ENCODE measurements at places on chromosomes 7 and 10.

DNA sequence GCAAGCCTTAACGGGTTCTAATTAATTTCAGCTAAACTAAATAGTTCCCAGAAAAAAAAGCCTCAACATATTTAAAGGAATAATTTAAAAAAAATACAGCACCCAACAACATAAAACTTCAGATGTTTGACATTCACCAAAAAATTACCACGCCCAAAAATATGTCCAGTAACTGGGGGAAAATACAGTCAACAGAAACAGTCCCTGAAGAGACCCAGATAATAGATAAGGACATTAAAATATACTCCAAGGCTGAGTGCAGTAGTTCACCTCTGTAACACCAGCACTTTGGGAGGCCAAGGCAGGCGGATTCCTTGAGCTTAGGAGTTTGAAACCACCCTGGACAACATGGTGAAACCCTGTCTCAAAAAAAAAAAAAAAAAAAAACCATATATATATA, 78.0 kb downstream of the BTAF1 start:
- no peak for DNase-seq

- no peak for DNase-seq
Measured at GRCh38 chr7:92781117-92781720, 55.2 kb downstream of the CDK6 start.

DNA sequence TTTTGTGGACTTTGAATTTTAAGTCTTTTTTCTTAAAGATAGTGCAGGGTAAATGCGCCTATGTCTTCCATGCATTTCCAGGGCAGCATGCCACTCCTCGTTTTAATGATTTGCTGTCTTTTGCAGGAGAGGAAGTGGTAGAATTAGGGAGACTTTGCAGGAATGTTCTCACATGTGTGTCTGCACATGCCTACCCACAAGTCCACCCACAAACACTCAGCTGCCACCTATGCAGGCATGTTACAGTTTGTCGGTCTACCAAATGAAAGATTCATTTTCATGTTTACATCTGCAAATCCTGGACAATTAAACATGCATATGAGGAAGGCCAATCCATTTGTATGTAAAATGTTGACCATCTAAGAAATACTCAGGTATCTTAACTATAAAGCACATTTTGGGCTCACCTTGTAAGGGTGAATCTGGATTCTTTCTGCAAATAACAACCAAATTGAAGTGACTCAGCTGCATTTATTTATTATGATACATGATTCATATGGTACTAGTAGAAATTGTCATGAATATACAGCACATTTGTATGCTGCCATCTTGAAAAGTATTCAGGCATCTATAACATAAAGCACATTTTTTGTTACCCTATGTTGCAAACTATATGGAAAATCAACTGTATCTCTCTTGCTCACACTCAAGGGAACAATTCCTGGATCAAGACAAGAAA, 4.7 kb upstream of the TEX36 start:
- DNase-seq: no peak

DNA sequence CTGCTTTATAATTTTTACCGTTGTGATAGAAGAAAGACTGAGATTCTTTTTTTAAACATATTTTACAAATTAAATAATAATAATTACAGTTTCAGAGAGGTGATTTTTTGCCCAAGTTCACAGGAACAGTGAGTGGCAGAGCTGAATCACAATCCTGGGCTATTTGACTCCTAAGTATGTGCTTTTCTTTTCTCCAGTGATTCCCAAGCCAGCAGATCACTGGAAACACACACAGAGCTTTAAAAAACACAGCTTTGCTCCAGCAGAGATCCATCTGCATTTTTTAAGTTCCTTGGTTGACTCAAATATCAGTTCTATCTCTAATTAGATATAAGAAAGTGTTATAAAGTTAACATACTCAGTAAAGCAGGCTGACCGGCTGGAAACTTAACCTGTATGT, 69.0 kb downstream of the AHR start:
- DNase-seq: no peak

DNA sequence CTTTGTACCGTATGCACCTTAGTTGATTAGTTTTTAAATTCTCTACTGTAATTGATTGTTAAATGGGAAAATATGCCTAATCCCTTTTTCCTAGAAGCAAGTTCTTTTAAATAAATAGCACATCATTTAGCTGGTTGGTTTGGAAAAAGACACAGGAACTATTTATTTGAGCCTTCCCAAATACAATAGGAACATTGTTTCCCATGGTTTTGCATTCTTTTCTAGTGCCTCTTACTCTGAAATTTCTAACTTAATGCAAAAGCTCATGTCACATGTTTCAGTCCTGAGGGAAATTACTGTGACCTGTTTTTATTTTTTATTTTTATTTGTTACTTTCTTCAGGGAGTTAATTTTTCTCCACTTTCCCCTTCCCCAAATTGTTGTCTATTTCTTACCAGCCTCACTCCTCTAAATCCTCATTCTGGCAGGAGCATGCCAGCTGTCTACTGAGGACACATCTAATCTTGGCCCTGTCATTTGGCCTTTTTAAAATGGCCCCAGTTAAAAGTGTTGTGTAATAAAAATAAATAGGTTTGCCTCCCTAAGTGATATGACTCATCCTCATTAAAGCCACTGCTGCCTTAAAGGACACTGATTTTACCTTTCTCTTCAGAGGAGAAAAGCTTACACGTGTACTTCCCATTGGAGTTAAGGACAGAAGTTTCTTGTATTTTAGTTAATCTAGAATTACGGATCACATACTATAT, 94.5 kb downstream of the PPP1R3A start:
- no peak for DNase-seq

GRCh38 chr7:80736371-80737125, 98.1 kb downstream of the CD36 start:
- no peak for DNase-seq

GRCh38 chr10:14578060-14578952, 196.4 kb downstream of the FAM107B start:
- no peak for DNase-seq

DNA sequence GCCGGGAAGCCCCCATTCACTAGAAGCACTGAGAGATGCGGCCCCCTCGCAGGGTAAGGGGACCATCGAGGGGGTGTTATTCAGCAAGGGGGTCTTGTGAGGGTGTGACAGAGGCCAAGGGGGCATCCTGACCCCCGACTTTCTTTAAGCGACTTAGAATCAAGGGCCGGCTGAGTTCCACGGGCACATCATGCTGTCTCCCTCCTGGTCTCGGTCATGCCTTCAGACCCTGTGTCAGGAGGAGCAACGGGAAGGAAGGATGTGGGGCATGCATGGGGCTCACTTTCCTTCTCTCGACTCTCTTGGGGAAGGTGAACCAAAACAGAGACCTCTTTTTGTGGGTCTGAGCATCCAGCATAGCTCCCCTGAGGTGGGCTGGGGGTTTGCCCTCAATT, 2.5 kb downstream of the ACSL5 start:
- DNase-seq: no peak

- no peak for DNase-seq
Measured at GRCh38 chr10:119655566-119656001, 4.4 kb downstream of the BAG3 start.

DNA sequence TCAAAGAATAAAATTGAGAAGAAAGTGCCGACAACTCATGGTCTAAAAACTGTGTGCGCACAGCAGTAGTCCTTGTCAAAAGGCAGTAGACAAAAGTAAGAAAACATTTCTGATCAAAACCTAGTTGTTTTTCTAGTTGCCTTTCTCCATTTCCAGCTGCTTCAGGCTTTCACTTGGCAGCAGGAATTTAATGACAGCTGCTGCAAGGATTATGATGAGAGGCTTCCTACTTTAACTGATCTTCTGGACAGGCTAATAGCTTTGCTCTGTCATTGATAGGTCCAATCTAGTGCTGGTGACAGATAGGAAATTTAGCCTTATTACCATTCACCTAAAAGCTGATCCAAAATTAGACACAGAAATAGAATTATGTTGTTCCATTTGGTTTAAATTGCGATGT, 110.7 kb upstream of the SEMA3C start:
- no peak for DNase-seq

DNA sequence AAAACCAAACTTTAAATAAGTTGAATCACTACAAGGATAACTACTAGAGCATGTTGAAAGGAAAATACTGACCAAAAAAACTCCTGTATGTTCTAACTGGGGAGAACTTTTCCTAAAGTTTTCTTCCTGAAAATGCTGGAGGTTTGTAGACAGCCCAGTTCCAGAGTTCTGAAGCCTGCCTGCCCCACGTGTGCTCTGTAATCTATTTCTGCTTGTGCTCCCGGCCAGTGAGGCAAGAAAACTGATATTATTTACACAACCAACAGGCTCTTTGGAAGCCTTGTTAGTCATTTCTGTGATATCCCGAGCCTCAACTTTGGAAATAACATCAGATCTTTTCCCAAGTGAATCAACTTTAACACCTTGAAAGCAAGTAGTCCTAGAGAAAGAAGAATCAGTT, 46.7 kb downstream of the ZFAND4 start:
- no peak for DNase-seq

DNA sequence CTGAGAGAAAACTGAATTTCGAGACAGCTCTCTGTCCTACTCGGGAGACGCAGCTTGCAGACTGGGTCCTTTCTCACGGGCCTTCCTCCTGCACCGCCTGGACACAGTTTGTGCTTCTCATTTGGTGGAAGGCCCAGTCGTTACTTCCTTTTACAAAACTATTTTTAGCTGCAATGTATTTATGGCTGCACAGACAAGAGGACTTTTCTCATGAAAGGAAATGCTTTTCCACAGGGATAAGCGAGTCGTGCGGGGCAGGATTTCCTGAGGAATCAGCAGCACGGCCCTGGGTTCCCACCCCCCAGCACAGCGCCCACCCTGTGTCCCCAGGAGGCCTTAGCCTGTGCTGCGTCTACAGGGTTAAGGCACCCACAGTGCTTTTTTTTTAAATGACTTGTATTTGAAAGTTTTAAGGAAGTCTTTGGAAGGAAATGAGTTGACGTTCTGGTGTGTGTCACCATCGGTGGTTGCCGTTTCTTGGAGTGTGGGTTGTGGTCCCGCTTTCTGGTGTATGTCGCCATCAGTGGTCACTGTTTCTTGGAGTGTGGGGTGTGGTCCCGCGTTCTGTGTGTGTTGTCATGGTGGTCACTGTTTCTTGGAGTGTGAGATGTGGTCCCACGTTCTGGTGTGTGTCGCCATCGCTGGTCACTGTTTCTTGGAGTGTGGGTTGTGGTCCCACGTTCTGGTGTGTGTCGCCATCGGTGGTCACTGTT, 50.9 kb downstream of the INPP5A start:
- DNase-seq: no peak

DNA sequence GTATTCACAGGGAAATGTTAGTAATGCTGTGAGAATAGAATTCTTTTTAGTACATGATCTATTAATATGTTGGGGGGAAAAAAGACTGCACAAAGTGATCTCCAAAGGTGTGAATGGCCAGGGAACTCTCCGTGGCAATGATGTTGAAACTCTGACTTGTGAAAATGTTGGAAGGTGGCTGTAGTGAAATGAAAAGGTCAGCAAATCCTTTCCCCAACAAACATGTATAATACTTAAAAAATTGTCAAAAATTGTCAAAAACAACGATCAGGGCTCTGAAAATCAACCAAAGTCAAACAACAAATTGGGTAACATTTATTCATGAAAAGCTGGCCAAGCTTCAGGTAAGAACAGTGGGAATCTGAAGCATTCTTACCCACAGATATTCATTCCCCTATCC, 35.5 kb downstream of the TMEM26 start:
- no peak for DNase-seq

DNA sequence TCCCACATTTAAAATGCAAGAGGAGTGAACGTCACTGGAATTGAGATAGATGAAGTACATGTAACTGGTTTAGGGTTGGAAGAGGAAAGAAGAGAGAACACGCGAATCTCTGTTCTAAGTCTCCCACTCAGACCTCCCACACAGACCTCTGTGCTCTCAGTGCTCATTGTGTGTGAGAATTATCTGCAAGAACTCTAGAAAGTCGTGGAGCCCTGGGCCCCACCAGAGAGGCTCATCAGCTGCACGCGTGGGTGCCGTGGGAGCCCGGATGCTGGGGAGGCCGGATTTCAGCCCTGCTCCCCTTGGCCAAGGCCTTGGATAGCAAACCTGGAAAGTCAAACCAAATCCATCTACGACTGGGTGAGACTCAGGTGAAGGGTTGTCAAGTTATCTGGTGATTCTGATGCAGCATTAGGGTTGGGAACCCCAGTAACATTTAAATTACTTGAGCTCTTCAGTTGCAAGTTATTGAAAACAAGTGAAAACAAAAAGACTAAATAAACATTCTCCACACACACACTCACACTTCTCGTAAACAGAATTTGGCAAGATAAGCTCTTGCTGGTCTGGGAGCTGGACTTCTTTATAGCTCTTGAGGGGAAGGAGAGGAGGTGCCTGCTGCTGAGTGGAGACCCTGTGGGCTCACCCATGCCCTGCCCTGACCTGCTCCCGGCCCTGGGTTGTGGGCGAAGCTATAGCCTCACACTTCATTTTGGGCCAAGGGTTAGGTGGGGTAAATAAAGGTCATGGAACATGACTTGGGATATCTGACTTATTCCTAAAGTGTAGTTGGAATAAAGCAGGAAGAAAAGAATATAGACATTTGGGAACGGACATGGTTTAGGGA, 250.3 kb downstream of the ADARB2 start:
- DNase-seq: peak; percentile 75

DNA sequence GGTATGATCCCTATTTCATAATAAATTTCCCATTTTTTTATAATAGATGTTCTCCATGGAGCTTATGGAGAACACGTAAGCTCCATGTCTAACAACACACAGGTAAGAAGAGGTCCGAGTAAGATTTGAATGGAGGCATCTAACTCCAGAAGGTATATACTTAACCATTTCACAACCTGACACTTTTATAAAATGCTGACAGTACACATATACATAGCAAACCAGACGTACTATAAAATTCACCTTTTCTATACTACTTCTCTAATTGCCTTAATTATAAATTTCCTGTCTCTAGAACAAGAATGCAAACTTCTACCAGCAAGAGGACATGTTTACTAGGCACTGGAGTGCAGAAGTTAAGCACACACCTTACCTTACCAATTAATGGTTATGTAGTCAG, 151.3 kb downstream of the DGKI start:
- no peak for DNase-seq

GRCh38 chr7:47291461-47292081, 290.3 kb downstream of the TNS3 start:
- DNase-seq: no peak
